ENCODE measurements at places on chromosomes 7 and 10. TPM values are rescaled to one million over a fixed set of nuclear protein-coding genes. Genes with fewer than 3 reads are reported as not detected.

UNCX gene
- total RNA-seq, result not detected

ADCY1 gene
- 0.30 TPM for total RNA-seq

ELAPOR2 gene
- 8.9 TPM for total RNA-seq

DGKI gene
- total RNA-seq, result 15.5 TPM

MRLN gene
- total RNA-seq, result not detected

GLI3 gene
- 7.2 TPM for total RNA-seq

FAM241B gene
- total RNA-seq, result 0.89 TPM

HOXA3 gene
- 6.8 TPM for total RNA-seq

SEMA3D gene
- total RNA-seq, result 6.8 TPM

HOXA2 gene
- 0.30 TPM for total RNA-seq

KEL gene
- total RNA-seq, result not detected

AZGP1 gene
- total RNA-seq, result 0.32 TPM
